ENCODE measurements at places on chromosomes 12 and 14. TPM values are rescaled to one million over a fixed set of nuclear protein-coding genes. Genes with fewer than 3 reads are reported as not detected.

GRCh38 chr14:100313464-100314230 is 7.4 kb upstream of the SLC25A29 start:
- H3K27me3 ChIP-seq, result no peaks in the 10 kb centered on the region
- no peaks in the 10 kb centered on the region for H3K4me1 ChIP-seq
- no peak for DNase-seq
- H3K36me3 ChIP-seq, result no peaks in the 10 kb centered on the region
- H3K4me3 ChIP-seq, result no peak overlapping the region
- H3K27ac ChIP-seq, result no peak overlapping the region

Gene CLEC1B
- 0.91 TPM for total RNA-seq

Gene ABHD4
- total RNA-seq, result 14.7 TPM

Gene VWF
- 0.34 TPM for total RNA-seq

Gene FOXG1
- total RNA-seq, result not detected

GRCh38 chr12:47223031-47223847 is 143.5 kb upstream of the AMIGO2 start:
- peak overlapping the region; percentile 35 for H3K4me3 ChIP-seq
- DNase-seq, result no peak
- peak overlapping the region; percentile 66 for H3K27ac ChIP-seq
- H3K27me3 ChIP-seq, result no peaks in the 10 kb centered on the region
- H3K36me3 ChIP-seq, result peaks cover 28% of the 10 kb centered on the region

DNA sequence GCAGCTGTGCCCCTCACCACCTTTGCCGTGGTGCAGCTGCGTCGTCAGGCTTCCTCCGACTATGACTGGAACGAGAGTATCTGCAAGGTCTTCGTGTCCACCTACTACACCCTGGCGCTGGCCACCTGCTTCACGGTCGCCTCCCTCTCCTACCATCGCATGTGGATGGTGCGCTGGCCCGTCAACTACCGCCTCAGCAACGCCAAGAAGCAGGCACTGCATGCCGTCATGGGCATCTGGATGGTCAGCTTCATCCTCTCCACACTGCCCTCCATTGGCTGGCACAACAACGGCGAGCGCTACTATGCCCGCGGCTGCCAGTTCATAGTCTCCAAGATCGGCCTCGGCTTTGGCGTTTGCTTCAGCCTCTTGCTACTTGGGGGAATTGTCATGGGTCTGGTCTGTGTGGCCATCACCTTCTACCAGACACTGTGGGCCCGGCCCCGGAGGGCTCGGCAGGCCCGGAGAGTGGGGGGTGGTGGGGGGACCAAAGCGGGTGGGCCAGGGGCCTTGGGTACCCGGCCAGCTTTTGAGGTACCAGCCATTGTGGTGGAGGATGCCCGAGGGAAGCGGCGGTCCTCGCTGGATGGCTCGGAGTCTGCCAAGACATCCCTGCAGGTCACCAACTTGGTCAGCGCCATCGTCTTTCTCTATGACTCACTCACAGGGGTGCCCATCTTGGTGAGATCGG is 2.6 kb downstream of the GPR162 start:
- no peak overlapping the region for H3K4me3 ChIP-seq
- no peaks in the 10 kb centered on the region for H3K36me3 ChIP-seq
- DNase-seq, result no peak
- H3K27me3 ChIP-seq, result peaks cover 8% of the 10 kb centered on the region
- H3K4me1 ChIP-seq, result peaks cover 15% of the 10 kb centered on the region

GRCh38 chr12:116123451-116124258 is 153.8 kb downstream of the MED13L start:
- no peaks in the 10 kb centered on the region for H3K36me3 ChIP-seq
- H3K27ac ChIP-seq, result no peak overlapping the region
- no peak overlapping the region for H3K4me3 ChIP-seq
- DNase-seq, result no peak

Gene PIK3C2G
- total RNA-seq, result not detected

- H3K27ac ChIP-seq, result no peak overlapping the region
- no peak for DNase-seq
- no peaks in the 10 kb centered on the region for H3K36me3 ChIP-seq
- no peaks in the 10 kb centered on the region for H3K4me1 ChIP-seq
- no peaks in the 10 kb centered on the region for H3K27me3 ChIP-seq
- H3K4me3 ChIP-seq, result no peak overlapping the region
These were observed 57.4 kb downstream of the SLC15A5 start for GRCh38 chr12:16220120-16220519.

DNA sequence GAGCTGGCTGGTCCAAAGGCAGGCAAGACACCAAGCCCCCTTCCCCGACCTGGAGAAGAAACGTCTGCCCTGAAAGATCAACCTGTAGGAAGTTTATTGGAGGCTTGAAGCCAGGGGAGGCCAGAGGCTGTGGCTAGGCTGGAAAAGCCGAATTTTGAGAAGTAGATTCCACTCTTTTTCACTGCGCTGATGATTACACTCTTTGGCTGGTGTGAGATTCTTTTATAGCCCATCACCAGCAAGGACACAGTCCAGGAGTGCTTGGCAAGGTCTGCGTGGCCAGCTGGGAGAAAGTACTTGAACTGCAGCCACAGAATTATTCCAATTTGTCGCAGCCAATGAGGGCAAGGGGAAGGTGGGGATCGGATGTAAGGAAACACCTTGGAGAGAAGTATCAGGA is 45.0 kb downstream of the SYNE3 start:
- no peak for DNase-seq
- H3K4me3 ChIP-seq, result no peak overlapping the region
- H3K27ac ChIP-seq, result peak overlapping the region; percentile 15
- H3K36me3 ChIP-seq, result peaks cover 6% of the 10 kb centered on the region
- no peaks in the 10 kb centered on the region for H3K4me1 ChIP-seq

Gene SYNDIG1L
- total RNA-seq, result not detected

- no peaks in the 10 kb centered on the region for H3K36me3 ChIP-seq
- H3K27ac ChIP-seq, result no peak overlapping the region
- H3K27me3 ChIP-seq, result no peaks in the 10 kb centered on the region
These were observed 7.7 kb downstream of the ANKRD33 start for GRCh38 chr12:51895378-51896135.

DNA sequence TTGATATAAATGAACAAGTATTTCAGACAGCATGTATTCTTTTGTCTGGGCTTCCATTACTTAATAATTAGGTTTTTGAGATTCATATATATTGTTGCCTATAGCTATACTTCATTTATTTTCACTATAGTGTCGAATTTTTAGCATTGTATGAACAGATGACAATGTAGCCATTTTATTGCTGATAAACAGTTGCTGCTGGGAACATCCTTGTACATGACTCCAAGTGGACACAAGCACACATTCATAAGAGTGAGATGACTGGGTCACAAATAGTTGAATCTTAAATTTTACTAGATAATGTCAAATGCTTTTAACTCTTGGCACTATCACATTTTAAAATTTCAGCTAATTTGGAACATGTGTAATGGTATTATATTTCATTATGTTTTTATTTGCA is 19.3 kb upstream of the PHC1 start:
- H3K27ac ChIP-seq, result no peak overlapping the region
- H3K36me3 ChIP-seq, result no peaks in the 10 kb centered on the region
- no peaks in the 10 kb centered on the region for H3K27me3 ChIP-seq

- no peak overlapping the region for H3K4me3 ChIP-seq
- H3K36me3 ChIP-seq, result no peaks in the 10 kb centered on the region
- DNase-seq, result no peak
These were observed 410 bp downstream of the MYF6 start for GRCh38 chr12:80707830-80708258.

DNA sequence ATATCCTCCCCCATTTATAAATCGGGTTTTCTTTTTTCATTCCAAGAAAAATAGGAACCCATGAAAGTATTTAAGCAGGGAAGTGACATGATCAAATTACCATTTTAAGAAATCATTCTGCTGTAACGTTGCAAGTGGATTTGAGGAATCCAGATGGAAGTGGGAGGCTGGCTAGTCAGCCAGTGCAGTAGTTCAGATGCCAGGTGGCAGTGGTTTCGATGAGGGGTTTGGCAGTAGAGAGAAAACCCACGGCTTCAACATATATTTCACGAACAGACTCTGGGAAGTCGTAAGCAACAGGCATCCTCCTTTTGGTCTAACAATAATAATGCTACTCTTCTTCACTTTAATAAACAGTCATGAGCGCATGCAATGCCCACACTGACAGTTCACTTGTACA is 25.0 kb downstream of the PDZRN4 start:
- no peaks in the 10 kb centered on the region for H3K36me3 ChIP-seq
- H3K4me3 ChIP-seq, result no peak overlapping the region
- no peak for DNase-seq
- no peaks in the 10 kb centered on the region for H3K27me3 ChIP-seq
- no peak overlapping the region for H3K27ac ChIP-seq
- H3K4me1 ChIP-seq, result no peaks in the 10 kb centered on the region

- peaks cover 4% of the 10 kb centered on the region for H3K4me1 ChIP-seq
- no peaks in the 10 kb centered on the region for H3K36me3 ChIP-seq
- no peak for DNase-seq
- H3K4me3 ChIP-seq, result no peak overlapping the region
- no peaks in the 10 kb centered on the region for H3K27me3 ChIP-seq
These were observed 27.3 kb upstream of the CHPT1 start for GRCh38 chr12:101670007-101670671.

Data from naive thymus-derived CD4-positive, alpha-beta T cell (primary cell).